ENCODE measurements at places on chromosomes 1 and 21.
A peak's percentile ranks its signal among the peaks of the same experiment; 100 is the strongest.

- DNase-seq, result no peak
Measured at GRCh38 chr21:45590726-45591618, 48.7 kb upstream of the SLC19A1 start.

- DNase-seq, result peak; percentile 72
Measured at GRCh38 chr1:85200463-85201339, at the start of gene SYDE2. TSS of gene SYDE2 (minus strand) at chr1:85201016. CDS start at chr1:85200996, 20 bp downstream.

- no peak for DNase-seq
Measured at GRCh38 chr1:6109688-6110087, 64.0 kb downstream of the KCNAB2 start.

GRCh38 chr1:39110325-39110851 lies 84.2 kb downstream of the NDUFS5 start:
- peak; percentile 79 for DNase-seq

- no peak for DNase-seq
Measured at GRCh38 chr1:5393146-5393545, 599.1 kb downstream of the NPHP4 start.

GRCh38 chr1:112470966-112471365 lies 37.8 kb upstream of the WNT2B start:
- DNase-seq, result no peak

- peak; percentile 5 for DNase-seq
Measured at GRCh38 chr1:5369223-5369622, 623.0 kb downstream of the NPHP4 start.

DNA sequence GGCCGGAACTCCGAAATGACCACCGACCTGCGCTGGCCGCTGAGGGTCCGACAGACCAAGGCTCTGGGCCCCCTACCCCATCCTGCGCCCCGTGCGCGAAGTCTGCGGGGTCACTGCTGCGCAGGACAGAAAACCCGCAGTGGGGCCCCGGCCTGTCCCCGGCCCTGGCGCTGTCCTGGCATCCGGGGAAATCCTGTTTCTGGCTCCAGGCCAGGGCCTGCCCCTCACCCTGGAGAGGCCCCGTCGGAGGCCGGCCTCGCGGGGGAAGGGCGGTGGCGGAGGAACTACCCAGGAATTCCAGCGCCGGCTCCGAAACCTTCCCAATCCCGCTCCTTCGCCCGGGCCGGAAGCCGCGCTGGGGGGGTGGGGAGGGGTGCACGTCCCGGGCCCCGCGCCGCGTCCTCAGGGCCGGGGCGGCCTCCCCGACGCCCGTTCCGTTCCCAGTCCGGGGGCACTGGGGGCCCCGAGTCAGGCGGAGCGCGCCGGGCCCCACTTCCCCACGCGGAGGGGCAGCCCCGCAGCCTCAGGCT lies 77.0 kb downstream of the MORN1 start:
- DNase-seq, result peak; percentile 30

DNA sequence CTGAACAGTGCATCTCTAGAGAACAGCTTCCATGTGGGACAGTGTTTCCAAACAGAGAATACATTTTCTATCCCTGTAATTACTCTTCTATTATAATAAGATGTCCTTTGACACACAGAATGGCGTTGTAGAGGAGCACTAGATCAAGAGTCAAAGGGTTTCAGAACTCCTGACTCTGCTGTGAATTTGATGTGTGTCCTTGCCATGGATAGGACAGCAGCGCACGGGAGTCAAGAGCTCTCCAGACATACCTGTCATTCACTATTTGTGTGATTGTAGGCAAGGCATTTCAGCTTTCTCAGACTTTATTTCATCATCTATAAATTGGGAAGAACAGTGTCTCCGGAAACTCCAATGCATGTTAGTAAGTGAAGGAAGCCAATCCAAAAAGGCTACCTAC lies 176.4 kb downstream of the RGS7 start:
- DNase-seq, result no peak

All from epithelial cell of esophagus (primary cell).